Stimulated activated CD4-positive, alpha-beta T cell treated with anti-CD3 and anti-CD28 coated beads, Interleukin-2, amount 100 ng/mL, for 48 hours (primary cell): ENCODE measurements at places on chromosomes 2 and 18.

DNA sequence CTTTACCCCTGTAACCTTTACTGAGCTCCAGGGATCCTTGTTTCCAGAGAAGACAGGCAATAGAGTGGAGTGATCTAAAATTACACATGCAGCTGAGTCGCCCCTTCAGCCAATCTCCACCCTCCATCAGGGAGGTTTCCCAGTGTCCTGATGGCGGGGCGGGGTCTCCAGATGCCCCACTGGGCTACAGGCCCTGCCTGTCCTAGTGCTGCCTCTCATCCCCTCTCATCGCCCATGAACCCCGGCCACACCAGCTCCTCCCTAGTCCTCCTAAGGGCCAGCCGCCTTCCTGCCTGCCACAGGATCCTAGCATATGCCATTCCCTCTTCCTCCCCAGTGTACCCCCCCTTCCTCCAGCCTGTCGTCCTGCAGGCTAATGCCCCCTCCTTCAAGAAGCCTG, 144.1 kb upstream of the GLI2 start:
- DNase-seq = no peak

GRCh38 chr2:53490659-53491058, 276.9 kb upstream of the CHAC2 start:
- DNase-seq = no peak

GRCh38 chr2:99485824-99486223, 4.0 kb downstream of the REV1 start:
- no peak for DNase-seq

DNA sequence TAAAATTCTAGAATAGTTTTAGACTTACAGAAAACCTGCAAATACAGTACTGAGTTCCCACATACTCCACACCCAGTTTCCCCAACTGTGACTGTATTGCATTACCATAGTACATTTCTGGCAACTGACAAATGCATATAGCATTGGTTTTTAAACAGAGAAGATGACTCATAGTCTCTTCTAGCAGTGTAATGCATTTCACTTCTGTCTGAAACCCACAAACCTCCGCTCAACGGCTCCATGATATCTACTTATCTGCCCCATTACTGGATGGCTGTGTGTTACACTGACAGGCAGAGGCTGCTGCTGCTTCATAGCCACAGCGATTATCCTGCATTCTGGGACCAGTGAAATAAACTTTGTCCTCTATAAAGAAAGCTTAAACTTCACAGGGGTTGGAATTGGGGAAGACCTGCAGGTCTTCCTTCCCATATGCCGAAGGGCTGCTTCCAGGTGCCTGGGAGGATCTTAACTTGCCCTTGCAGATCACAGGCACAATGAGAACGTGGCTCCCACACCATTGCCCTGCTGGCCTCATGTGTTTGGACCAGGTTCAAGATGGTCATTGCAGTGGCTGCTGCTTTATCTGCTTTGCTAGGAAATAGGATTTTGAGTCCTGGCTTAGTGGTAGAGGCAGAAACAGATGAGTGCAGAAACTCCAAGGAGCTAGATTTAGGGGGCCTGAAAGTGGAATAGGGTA, 742.6 kb upstream of the HS6ST1 start:
- no peak for DNase-seq

DNA sequence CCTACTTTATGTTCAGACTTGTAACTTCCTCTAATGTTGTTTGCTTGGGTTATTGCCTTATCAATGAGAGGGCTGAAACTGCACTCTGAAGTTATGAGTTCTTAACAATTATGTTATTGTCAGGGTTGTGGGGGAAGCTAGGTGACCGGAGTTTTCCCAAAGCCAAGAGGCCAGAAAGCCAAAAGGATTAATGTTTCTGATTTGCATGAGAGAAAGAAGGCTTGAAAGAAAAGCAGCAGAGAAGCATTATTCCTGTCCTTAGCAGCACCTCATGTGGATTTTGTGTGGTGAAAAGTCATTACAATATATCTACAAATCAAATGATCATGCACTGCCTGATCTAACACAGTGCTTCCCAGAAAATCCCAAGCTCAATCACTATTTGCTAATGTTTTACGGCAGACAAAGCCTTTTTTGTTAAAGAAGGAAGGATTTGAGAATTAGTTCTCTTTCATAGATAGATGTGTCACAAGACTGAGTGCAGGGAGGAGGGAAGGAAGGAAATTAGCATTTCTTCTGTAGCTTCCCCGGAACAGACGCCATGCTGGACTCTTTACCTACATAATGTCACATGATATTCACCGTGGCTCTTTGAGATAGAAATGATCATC, 203.2 kb downstream of the ALK start:
- DNase-seq = no peak

DNA sequence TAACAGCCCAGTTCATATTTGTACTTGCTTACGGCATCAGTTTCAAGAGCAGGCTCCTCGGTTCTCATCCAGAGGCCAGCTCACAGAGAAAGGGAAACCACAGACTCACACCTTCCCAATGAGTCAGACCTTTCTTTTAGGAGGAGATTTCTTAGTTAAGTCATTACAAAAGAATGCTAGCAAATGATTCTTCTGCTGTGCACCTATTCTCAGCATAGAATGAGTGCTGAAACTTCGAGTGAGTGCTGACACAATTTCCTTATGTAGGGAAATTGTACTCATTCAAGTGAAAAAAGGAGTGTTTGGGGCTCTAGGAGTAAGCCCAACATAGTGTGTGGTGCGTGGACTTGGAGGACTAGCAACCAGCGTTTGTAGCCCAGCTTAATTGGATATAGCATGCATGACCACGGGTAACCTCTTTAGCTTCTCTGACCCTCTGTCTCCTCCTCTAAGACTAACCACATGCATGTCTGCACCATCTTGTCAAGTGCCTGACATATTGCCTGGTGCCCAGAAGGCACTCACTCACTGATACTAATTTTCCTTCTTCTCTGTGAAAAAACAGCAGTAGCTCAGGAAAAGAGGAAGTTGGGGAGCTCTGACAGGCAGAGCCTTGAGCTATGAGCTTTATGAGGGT, 87.0 kb downstream of the ALPK2 start:
- no peak for DNase-seq

- DNase-seq = no peak
These were observed 169.1 kb downstream of the ATAD2B start for GRCh38 chr2:23757686-23758433.

DNA sequence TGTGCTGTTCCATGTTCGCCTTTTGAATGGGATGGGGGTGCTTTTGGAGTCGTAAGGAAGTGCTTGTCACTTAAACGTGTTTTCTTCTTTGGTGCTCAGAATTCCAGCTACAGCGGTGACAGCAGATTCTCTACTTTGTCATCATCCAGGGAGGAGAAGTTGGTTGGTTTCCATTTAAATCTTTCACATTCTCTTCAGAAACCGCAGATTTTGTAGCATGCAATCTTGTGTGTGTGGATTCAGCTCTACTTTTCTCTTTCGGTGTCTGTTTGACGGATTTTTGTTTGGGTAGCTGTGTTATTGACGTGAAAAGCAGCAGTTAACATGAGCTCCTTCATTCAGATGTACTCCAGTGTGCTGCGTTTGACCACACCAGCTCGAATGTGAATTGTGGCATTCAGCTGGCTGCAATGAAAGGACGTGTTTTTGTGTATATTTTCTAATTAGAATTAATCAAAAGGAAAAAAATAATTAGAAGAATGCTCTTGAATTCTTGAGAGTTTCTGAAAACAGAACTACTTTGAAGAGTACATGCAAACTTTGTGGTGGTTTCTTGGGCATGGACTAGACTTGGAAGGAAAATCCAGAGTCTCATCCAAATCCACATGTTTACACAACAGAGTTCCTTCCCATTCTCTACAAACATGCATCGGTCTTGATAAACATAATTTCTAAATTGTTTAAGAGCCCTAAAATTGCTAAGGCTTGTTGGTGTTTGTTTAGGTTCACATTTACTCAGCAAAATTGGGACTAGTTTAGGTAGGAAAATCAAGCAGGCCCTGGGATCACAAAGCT, 68.7 kb upstream of the RBM44 start:
- DNase-seq = no peak

GRCh38 chr2:165874445-165875039, 79.0 kb downstream of the TTC21B start:
- no peak for DNase-seq
